ENCODE measurements at places on chromosomes 4 and X.
A peak's percentile ranks its signal among the peaks of the same experiment; 100 is the strongest.

DNA sequence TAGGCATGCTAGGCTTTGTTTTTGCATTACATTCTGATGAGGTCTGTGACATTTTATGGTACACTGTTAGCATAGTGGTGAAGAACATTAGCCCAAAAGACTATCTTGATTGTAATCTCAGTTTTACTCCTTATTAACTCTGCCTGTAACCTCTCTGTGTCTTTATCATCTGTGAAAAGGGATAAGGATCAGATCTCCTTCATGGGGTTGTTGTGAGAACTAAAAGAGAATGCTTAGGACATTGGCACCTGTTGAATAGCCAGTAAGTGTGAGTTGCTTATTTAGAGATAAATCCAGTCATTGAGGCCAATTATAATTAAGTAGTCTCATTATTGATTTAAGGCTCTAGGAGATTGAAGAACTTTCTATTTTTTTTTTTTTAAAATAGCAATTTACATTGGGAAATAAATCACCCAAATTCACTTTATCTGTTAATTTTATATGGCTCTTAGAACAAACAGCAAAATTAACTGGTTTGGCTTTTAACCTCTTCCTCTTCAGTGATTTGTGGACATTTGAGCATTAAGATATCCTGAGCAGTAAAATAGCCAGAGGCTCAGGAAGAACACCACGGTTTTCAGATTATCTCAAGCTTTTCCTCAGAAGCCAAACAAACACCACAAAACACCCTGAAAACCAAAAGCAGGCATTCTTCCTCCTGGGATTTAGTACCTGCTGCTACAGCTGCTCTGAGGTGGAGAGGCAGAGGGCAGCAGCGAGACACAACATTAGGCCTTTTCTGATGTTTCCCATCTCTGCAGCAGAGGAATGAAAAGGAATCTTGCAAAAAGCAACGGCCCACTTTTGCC is 192.9 kb downstream of the ARHGAP10 start:
- DNase-seq = no peak

DNA sequence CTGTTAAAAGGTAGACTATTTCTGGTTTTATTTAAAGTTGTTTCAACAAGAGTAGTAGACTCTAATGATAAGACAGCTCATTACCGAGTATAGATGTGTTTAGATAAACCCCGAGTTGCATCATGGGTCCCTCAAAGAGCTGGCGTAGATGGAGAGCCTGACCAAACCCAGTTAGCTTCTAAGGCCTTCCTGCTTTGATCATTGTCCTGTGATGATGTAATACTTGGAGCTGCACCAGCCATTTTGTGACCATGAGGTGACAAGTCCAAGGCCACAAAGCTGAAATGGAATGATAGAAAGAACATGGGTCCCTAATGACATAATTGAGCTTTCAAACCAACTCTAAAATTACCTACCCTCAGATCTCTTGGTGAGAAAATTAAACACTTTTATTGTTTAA is 66.6 kb upstream of the TAB3 start:
- DNase-seq = no peak

DNA sequence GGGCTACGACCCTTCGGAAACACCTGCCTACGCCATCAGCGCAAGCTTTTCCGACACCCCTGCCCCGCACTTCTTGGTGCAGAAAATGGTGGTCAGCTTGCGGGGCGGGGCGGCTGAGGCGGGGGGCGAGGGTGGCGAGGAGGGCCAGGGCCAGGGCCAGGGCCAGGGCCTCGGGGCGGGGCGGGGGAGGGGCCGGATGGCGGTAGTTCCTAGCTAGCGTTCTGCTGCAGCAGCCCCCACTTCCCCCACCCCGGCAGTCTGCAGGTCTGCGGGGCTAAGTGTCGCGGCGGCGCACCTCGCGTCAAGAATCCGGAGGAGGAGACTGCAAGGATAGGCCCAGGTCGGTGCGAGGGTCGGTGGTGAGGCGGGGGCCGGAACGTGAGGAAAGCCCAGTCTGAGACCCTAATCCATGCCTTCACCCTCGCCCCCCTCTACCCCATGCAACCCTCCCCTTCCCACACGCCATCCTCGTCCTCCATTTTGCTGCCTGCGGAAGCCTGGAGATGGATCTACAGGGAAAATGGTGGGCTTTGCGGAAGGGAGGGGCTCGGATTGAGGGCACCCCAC is 600 bp downstream of the BEX4 start:
- DNase-seq = peak; percentile 44

- no peak for DNase-seq
Measured at GRCh38 chr4:117293784-117294183, 208.4 kb upstream of the TRAM1L1 start.

GRCh38 chr4:74456056-74456744 is 11.3 kb downstream of the AREG start:
- DNase-seq = no peak

- peak; percentile 68 for DNase-seq
Measured at GRCh38 chrX:9626379-9626778, 139.3 kb downstream of the GPR143 start.

DNA sequence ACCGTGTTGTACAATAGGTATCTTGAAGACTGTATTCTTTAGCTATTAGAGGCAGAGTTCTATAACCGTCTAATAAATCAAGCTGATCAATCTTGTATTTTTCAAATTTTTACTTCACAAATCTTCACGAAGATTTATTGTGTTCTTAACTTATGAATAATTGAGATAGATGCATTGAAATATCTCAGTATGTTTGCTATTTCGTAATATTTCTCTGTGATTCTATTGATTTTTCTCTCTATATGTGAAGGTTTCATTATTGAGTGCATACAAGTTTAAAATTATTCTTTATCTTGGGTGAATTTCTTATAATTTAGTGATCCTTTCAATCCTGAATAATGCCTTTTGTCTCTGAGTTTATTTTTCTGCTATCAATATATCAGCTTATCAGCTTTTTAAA is 19.8 kb upstream of the SHISA3 start:
- no peak for DNase-seq

DNA sequence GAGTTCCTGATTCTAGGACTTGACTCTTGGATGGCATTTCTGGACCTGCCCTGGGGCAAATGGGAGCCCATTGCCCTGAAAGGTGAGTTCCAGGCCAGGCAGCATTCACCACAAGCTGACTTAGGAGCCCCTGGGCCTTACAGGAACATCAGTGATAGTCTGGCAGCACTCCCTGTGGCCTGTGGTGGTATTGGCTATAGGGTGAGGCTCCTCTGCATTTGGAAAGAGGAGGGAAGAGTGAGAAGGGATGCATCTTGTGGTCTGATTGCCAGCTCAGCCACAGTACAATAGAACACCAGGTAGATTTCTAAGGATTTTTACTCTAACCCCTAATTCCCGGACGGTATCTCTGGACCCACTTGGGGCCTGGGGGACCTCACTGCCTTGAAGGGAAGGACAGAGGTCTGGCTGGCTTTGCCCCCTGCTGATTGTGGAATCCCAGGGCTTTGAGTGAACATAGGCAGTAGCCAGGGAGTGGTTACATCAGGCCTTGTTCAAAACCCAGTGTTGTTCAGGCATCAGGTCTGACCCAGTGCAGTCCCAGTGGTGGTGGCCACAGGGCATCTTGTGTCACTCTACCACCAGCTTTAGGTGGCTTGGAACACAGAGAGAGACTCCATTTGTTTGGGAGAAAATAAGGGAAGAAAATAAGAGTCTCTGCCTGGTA is 32.9 kb downstream of the MAGED4 start:
- no peak for DNase-seq

DNA sequence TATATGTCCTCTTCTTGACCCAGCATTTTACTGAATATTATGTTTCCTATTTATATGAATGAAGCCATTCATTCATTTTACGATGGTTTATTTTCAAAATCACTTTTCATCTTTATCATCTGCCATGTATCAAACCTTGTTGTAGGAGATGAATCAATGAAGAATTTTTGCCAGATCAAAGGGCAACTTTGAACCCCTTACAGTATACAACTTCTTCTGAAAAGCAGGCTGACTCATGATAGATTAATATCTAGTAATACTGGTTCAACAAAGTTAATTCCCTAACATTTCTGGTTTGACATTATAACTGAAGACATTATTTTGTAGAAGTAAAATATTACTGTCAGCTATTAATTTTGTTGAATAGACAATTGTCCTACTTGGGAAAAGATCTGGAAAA is 226.0 kb downstream of the RPA4 start:
- DNase-seq = no peak

GRCh38 chr4:141563723-141564122 is 72.7 kb upstream of the IL15 start:
- no peak for DNase-seq

GRCh38 chrX:66019974-66020373 is 19.9 kb downstream of the VSIG4 start:
- no peak for DNase-seq

GRCh38 chrX:32877592-32877991 is 333.8 kb downstream of the DMD start:
- DNase-seq = no peak

GRCh38 chr4:16759931-16760582 is 138.4 kb downstream of the LDB2 start:
- DNase-seq = no peak

GRCh38 chr4:24488399-24489164 is 95.8 kb downstream of the DHX15 start:
- DNase-seq = no peak

DNA sequence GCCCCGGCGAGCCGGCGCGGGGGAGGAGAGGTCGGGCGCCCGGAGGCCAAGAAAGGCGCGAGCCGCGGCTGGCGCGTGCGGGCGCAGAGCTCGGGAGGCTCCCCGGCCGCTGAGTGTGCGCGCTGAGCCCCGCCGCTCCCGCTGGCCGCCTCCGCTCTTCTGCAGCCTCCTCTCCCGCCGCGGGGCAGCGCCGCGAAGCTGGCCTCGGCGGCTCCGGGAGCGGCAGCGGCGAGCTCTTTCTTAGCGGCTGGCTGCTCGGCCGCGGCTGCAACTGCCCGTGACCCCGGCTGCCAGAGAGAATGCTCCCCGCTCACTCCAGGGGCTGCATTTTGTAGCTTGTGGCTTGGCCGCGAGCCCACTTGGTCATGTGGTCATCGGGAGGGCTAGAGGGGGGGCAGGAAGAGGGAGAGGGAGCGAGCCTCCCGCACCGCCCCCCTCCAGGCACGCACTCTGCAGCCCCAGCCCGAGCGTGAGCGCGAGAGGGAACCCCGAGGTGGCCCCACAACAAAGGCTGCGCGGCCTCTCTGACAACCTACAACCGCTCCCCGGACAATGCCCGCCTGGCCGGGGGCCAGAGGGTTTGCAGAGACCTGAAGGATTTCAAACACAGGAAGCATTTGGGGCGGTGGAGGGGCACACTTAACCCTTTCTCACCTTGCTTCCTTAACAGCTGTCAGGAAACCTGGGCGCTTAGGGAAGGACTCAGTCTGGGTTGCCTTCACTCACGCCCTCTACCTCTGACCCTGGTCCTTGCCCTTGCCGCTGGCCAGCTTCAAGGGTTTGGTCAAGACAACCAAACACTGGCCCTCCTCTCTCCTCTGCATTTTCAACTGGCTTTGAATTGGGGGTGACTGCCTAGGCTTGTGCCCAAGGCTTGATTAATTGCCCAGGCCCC is at the start of gene APLN:
APLN (minus strand) TSS at position 305 of the 895 bp plus-strand sequence. CDS start 326 bp downstream, outside the sequence.
- DNase-seq = peak; percentile 51

- DNase-seq = no peak
Measured at GRCh38 chr4:8468746-8469535, 28.4 kb downstream of the TRMT44 start.
